ENCODE measurements at places on chromosomes 2 and 18.

DNA sequence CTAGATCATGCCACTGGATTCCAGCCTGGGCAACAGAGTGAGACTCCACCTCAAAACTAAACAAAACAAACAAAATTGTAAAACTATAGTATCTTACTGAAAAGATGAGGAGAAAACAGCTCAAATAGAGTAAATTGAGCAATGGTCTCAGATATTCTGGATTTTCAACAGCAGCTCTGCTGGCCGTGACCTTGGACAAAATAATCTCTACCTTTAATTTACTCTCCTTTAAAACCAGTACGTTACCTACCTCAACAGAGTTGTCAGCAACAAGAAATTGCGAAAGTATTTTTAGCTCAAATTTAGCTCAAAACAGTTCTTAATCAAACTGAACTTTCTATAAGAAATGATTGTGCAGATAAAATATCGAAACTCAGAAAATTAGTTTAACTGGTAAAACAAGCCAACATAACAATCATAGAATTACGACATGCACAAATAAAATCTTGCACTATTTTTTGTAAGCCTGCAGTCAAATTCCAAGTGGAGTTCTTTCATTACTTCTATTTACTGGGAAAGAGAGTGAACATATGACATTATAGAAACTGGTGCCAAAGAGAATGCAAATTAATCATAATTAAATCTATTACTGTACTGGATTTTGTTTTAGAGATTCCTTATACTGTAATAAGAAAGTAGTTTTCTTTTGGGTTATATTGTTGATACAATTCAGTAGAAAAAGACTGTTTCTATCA is 40.8 kb downstream of the TRIP12 start:
- DNase-seq, result no peak

DNA sequence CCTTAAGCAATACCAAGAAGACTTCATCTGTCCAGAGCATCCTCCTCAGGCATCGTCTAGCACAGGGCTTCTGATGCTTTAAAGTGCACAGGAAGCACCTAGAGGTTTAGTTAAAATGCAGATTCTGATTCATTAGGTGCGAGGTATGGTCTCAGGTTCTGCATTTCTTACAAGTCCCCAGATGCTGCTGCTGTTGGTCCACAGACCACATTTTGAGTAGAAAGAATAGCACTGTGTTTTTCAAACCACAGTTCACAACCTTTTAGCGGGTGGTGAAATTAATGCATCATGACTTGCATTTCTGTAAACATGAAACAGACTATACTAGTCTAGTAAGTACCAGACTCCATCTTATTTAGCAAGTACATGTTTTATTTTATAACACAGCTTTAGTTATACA is 134.6 kb downstream of the TMEFF2 start:
- no peak for DNase-seq

DNA sequence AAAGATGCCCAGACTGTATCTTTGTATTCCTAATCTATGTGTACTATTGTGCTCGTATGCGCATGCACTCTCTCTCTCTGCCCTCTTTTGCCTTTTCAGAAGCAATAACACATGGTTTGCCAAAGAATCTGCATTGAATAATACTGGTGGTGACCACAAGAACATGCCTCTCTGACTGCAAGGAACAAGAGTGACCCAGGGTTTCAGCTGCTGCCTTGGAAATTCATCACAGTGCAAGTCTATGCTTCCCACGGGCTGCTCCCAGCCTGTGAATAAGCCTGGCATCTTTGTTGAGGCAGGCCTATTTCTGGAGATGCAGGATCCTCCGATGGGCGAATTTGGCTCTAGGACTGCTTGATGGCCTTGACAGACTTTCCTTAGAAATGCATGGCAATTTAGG is 689.4 kb upstream of the FANCL start:
- no peak for DNase-seq

DNA sequence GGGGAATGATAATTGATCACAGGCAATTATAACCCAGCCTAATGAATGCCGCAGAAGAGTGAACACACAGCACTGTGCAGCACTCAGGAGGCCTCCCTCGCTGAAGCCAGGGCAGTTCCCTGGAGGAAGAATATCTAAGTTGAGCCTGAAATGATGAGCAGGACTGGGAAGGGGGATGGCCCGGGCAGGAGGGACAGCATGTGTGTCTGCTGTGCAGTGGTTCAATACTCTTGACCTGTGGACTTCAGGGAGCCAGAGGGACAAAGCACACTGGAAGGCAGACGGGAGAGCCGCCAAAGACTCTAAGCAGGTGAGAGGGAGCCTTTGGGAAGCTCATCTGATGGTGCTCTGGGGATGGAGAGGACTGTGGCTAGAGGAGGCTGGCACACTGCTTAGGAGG is 62.6 kb downstream of the ARHGEF4 start:
- DNase-seq, result no peak

GRCh38 chr18:3720818-3721545 is 271.0 kb downstream of the TGIF1 start:
- DNase-seq, result no peak

GRCh38 chr2:75200140-75201096 is 1.1 kb upstream of the TACR1 start:
- peak; percentile 28 for DNase-seq

Data from HCEC 1CT (cell line).